Amniotic stem cell (primary cell): ENCODE measurements at places on chromosomes 7 and 10.

DNA sequence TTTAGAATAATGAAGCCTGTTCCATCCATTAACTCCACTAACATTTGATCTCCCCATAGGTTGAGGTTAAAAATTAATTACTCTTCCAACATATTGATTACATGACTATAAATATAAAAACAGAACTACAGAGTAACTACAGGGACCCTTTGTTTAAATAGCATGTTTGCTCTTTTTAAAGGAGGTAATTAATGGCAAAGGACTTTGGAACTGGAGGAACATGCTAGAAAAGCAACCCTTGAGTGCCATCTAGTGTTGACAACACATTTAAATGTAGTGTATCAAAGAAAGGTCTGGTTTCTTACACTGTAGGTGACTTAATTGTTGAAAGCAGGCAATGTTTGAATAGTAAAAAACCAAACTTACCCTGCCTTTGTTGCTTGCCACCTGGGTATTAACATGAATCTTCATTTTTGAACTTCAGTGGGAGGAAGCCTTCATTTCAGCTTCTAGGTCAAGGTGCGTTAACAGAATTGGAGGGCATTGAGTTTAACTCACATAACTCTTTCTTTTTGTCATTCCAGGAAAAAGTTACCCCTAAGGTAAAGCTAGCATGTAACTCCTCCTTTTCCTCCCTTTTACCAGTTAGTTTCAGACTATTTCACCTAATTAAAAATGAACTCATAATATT lies 52.6 kb upstream of the CAPZA2 start:
- peak; percentile 59 for DNase-seq

DNA sequence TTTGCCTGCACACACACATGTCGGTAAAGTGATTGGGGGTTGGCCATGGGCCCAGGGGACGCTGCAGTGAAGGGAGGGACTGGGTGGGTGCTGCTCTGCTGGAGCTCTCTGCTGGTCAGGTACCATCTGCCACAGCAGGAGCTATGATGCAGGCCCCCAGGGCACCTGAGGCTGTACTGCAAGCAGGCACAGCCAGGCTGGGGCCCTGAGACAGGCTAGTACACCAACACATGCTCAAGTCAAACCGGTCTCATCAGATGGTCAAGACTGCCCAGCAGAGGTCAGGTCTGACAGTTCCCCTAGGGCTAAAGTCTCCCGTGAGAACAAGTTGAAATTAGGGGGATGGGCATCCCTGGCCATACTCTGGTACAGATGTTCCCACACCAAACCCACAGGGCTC lies 118.3 kb upstream of the THSD7A start:
- no peak for DNase-seq

GRCh38 chr10:122033224-122033926 lies 44.4 kb downstream of the TACC2 start:
- no peak for DNase-seq

DNA sequence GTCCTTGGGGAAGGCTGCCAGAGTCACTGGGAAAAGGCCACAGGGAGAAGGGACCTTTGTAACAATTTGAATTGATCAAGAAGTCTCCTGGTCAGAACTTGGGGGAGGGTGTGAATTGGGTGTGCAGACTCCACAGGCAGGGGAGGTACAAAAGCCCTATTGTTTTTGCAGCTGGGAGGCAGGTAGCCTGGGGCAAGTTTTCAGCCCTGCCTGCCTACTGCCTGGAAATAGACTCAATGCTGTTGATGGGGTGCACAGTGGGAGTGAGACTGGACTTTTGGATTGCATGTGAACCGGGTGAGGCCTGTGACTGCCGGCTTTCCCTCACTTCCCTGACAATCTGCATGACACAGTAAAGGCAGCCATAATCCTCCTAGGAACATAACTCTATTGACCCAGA lies 947.0 kb downstream of the REEP3 start:
- DNase-seq = no peak

DNA sequence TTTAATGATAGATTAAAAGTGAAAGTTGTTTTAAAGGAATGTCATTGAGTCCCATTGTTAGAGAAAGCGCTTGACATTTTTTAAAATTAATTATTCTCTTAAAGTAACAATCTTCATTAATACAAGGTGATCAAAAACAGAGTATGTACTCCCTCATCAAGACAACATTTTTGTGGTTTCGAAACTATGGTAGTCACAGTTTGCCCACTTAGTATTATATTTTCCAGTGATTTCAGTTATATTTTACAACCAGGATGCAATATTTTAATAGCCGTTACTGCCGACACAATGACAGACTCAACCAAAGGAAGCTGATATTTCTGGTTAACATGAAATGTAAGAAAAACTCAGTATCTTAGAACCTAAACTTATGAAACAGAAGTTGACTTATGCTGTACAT lies 31.3 kb downstream of the MKX start:
- no peak for DNase-seq

- DNase-seq = no peak
Observed at GRCh38 chr10:106857213-106857612, 307.3 kb downstream of the SORCS1 start.

- DNase-seq = peak; percentile 50
Observed at GRCh38 chr10:124530215-124530665, 68.6 kb downstream of the LHPP start.

DNA sequence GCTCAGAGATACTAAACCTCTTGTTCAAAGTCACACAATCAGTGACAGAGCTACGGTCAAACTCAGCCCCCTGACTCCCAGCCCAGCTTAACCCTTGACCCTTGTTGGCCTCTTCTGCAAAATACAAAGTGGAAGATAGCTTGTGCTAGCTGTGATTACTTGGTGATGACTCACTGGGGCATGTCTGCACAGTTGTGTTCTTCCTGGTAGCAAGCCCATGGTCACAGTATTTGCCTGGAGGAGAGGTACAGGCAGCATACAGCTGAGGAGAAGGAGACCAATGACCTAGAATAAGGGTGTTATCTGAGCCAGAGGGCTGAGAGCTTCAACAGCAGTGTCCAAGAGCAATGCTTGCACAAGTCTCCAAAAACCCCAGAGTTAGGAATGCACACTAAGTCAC lies 5.7 kb upstream of the HSPA12A start:
- no peak for DNase-seq
